ENCODE measurements at places on chromosomes 6 and 20.

GRCh38 chr6:85050149-85050548 is 285.8 kb upstream of the TBX18 start:
- no peak for DNase-seq

DNA sequence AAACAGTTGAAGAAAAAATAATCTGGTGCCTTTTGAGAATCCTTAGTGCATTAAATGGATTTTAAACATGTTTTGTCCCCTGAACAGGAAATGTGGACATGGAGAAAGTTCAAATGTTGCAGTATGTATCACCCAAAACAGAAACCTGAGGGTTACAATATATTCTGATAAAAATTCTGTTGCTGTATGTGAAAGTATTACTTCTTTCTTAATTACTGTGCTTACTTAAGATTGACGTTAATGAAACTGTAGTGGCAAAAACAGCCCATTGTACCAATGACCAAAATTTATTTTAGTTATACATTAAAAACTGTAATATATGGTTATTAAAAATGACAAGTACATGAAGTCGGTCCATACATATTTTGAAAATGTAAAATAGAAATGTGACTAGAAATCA is 100.6 kb downstream of the PRDM1 start:
- DNase-seq: no peak

DNA sequence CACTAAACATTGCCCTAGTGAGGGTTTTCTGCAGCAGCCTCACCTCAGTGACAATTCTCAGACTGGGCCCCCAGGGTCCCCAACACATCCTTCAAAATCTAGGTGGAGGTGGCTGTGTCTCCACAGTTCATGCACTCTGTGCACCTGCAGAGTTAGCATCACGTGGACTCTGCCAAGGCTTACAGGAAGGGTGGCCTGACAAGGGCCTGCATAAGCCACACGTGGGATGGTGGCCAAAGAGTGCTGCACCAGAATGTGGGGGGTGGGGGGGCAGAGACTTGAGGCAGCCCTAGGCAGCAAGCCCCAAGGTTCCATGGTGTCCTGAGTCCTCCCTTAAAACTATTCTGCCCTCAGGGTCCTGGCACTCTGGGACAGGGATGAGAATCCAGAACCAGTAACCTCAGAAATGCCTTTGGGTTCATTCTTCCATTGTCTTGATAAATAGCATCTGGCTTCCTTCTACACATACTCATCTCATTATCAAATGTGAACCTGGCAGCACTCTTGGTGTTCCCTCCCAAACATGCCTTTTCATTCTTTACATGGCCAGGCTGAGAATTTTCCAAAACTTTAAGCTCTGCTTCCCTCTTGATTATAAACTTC is 1.6 kb upstream of the SERPINB1 start:
- DNase-seq: no peak

- DNase-seq: no peak
Measured at GRCh38 chr6:145632971-145633370, 102.3 kb downstream of the EPM2A start.

DNA sequence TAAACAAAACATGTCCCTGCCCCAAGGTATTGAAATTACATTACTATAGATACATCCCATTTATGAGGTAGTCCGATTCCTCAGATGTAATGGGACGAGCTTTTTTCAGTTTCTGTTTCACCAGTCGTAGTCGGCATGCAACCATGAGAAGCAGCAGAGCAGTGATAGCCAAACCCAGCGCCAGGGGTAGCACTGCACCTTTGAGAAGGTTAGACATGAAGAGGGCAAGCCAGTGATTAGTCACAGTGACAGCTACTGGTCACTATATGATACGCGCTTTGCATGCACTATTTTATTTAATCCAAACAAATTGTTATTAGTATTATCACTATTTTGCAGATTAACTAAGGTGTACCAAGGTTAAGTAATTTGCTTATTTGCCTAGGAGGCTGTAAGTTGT is 43.7 kb downstream of the LRP11 start:
- DNase-seq: no peak

DNA sequence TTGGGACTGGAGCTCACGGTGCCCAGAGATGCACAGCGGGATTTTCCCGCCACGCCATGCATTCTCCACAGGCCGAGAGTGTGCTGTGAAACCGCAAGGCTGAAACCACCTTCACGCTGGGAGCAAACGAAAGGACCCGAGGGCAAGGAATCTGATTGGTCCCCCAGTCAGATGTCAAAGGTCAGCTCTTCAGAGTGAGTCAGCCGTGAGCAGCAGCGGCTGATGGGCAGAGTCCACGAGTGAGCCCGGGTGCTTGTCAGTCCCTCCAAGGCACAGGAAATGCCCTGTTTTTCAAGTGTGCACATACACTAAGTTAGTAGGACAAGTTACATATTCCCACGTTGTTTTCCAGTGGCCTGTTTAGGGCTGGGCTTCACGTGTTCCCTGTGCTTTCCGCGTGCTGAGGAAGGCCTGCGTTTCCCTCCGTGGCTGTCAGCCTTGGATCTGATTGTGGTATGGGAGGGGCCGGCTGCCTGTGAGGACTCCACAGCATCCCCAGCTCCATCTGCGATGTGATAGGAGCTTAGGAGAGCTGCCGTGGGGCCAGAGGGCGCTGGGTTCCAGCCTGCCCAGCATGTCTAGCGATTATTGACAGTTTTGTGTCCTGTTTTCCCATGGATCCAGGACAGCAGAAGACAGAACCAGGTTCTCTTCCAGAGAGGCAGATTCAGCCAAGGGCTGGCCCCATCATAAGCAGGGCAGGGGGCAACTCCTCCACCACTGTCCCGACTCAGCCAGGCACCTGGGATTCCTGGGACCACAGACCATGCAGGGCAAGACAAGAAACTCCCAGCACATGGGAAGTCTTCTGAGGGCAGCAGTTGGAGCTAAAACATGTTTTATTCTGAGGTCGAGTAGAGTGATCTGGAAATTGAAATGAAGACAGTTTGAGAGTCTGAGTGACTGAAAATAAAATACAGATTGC is 38.2 kb upstream of the FRMD1 start:
- DNase-seq: no peak

GRCh38 chr20:38665506-38666285 is 58.6 kb upstream of the SLC32A1 start:
- no peak for DNase-seq

GRCh38 chr20:1414982-1415381 is 22.1 kb upstream of the FKBP1A start:
- DNase-seq: no peak

DNA sequence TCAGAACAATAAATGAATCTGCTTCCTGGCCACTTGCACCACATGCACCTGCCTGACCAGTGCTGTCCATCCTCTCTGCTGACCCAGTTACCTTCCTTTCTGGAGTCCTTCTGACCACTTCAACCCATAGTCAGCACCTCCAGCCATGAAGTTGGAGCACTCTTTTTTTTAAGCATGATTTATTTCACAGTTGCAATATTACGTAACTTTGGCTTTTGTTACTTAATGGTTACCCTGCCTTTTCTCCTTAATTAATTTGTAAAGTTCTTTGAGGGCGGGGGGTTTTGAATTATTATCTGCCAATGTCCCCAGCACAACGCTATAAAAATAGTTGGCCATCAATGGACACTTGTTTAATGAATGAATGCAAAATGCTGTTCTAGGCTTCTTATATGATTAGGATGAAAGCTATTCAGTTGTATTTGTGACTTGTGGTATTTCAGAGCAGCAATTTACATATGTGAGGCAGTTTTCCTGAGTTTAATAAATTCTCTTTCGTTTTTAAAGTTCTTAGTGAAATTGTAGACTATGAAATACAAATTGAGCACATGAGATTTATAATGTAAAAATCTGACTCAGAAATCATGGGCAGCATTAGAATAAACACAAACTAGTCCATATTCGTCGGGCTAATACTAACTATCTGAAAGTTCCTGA is 180.0 kb downstream of the HS3ST5 start:
- no peak for DNase-seq

GRCh38 chr6:112096901-112097300 is 9.5 kb downstream of the FAM229B start:
- no peak for DNase-seq

GRCh38 chr6:46437671-46438221 is 53.5 kb downstream of the RCAN2 start:
- no peak for DNase-seq

- DNase-seq: no peak
Measured at GRCh38 chr6:168939796-168940195, 313.9 kb downstream of the THBS2 start.

GRCh38 chr20:8624046-8624445 is 444.8 kb upstream of the PLCB4 start:
- no peak for DNase-seq

DNA sequence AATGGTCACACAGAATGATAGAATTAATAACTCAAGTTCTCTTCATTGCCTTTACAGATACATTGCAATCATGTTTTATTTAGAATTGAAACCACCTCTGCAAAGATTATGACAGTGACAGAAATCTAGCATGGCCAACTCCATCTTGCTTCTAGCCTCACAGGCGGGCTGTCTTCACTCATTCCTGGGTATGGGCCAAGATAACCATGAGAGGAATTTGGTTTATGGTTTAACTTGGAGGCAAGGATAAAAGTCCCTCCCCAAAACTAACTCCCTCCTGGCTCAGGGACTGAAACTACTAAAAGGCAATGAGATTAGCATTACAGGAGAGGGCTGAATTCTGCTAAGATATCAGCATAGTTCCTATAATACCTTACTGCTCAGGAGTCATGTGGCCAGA is 95.2 kb upstream of the CST7 start:
- DNase-seq: no peak

DNA sequence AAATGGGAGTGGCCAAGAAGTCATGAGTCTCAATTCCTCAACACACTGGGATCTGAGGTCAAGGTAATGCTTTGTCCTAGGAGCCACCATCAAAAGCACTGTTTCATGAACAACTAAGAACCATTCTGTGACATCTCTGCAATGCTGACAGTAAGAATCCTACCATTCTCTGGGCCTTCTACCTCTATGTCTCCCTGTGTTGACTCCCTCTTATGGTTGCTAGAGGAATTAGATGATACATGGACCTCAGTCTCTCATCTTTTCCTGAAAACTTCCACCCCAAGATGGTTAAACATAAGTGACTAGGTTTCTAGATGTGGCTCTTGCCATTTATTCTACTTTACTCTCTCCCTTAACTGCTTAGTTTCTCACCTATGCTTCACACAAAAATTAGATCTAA is 9.1 kb downstream of the MTRF1L start:
- no peak for DNase-seq

GRCh38 chr6:117933471-117933870 is 26.4 kb downstream of the SLC35F1 start:
- DNase-seq: no peak

DNA sequence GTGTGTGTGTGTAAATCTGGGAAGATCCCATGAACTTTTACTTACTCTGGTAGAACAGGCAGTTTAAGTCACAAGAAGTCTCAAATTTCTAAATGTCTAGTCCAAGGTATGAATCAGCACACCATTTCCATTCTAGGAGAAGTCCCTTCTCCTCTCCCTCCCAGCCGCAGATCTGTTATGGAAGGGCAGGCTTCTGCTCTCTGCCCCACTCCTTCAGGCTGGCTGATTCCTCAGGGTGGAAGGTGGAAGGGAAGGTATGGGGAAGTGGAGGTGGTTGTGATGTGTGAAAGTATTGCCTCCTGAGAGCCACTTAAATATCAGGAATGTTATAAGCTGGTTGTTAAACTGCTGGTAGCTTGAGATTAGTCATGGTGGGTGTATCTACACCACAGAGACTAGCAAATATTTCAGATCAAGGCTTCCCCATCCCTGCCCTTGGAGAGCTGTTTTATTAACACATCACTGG is 44.5 kb upstream of the LAMA4 start:
- DNase-seq: no peak
